Activated T-cell treated with anti-CD3 and anti-CD28 coated beads, Interleukin-2, amount 50 U/mL, for 48 hours (primary cell): ENCODE measurements at places on chromosomes 12 and 14.

GRCh38 chr12:67358781-67359338 lies 89.7 kb downstream of the CAND1 start:
- DNase-seq: no peak

GRCh38 chr14:93132472-93133065 lies 16.8 kb upstream of the ITPK1 start:
- DNase-seq: peak; percentile 27

DNA sequence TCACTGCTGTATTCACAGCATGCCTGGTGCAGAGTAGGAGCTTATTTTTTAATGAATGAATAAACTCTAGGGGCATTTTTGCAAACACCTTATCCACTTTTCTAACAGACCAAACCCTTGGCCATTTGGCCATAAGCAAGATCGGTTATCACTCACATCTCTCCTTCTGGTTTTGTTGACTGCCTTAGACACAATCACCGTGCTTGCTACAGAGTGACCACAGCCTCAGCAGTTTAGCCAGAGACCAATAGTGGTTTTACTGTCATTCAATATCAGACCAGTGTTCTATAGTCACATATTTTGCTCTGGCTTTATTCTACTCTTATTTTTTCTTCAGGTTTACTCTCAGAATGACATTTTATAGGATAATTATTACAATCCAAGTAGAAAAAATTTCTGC lies 2.2 kb downstream of the KLRB1 start:
- no peak for DNase-seq

DNA sequence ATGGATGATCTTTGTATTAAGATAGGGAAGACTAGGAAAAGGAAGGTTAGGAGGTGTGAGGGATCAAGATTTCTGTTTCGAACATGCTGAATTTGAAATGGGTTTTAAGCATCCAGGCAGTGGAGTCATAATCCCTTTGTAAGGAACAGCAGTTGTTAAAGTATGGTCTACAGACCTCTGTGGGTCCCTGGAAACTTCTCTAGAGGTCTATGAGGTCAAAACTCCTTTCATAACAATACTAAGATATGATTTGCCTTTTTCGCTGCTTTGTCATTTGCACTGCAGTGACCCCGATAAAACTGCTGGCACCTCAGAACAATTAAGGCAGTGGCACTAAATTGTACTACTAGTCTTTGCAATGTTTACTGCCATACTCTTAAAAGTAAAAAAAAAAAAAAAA lies 1.5 kb downstream of the RAD51AP1 start:
- no peak for DNase-seq

DNA sequence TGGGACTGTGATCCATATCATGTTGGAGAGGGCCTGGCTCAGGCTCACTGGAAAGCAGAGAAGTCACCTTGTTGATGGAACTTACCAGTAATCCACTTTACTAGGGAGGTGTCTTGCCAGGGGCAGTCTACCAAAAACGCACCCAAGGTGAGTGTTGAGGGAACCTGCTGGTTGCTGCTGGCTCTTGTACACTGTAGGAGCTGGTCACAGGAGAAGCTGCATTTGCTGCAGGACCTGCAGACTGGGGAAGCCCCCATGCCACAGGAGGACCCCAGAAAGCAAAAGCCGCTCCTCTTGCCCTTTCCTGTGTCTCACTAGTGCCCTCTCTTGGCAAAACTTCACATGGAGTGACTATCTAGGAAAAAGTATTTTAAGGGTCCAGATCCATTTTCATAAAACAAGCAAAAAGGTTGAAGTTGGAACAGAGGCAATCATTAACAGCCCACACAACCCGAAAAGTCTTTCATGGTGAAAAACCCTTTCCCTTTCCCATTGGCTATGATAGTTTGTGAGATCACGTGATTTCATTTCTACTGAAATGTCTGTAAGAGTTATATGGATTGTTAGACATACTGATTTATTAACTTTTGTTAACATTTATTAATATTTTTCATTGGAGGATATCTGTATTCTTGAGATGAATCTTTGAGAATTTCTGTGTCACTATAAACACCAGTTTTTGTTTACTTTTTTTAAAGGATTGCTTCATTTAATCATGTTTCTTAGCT lies 59.2 kb downstream of the RASSF8 start:
- DNase-seq: peak; percentile 18

- no peak for DNase-seq
Observed at GRCh38 chr14:99749142-99749541, 44.1 kb upstream of the EML1 start.

DNA sequence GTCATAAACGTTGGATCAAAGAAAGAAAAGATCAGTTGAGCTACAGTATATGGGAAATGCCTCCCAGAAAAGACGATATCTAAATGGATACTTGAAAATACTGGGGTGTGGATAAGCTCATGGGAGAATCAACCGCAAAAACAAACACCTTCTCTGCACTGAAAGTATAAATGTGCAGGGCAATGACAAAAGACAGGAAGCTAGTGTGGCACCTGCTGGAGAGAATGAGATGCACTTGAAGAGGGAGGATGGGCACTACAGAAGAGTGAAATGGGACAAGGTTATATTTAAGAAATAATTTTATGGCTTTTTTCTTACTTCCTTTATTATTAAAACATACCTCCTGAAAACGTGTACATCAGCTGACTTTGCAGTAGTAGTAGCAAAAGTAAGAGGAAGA lies 153.7 kb downstream of the PRKD1 start:
- no peak for DNase-seq

DNA sequence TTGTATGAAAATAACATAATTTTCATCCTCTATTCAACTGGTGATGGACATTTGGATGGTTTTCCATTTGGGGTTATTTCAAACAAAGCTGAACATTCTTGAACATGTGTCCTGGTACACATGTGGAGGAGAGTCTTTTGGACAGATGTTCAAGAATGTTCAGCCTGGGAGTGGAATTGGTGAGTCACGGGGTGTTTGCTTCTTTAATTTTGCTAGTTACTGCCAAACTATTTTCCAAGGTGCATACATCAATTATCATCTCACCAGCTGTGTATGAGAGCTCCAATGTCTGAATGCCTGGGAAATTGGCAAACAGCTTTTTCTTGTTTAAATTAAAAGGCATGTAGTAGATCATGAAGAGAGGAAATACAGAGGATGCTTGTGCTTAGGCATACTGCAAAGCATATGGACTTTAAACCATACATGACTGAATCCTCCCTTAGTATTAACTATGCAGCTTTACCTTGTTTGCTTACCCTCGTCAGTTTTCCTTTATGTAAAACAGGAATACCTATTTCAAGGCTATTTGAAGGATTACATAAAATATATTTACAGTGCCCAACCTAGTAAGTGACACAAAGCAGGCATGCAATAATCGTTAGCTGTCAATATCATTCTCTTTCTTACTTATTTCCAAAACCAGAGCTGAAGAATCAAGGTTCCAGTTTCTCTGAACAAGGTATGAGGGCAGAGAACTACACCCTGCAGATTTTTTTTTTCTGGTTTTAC lies 152.1 kb downstream of the ITPR2 start:
- DNase-seq: no peak

DNA sequence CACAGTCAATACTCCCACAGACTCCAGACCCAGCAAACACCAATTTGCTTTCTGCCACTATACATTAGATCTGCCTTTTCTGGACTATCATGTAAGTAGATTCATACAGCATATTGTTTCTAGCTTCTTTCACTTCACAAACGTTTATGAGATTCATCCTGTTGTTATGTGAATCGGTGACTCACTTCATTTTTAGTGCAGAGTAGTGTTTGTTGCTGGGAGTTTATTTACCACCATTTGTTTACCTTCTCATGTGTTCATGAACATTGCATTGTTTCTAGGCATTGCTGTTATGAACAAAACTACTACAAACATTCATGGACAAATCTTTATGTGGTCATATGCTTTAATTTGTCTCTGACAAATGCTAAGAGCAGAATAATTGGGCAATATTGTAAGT lies 807.8 kb upstream of the TMEM132C start:
- DNase-seq: no peak

DNA sequence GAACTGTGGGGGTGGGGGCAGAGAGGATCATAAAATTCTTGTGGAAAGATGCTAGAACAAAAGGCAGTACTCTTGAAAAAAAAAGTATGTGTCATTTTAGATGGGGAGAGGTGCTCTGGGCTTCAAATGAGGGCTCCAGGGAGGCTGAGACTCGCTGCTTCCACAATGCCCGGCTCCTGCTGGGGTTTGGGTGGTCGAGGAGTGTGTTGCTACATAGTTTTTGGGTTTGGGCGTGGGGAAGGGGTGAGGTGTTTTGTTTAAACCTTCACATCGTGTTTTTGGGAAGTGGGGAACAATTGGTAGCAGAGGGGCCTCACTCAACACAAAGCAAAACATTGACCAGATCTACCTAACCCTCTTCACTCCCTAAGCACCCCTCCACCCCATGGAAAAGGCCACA lies 8.1 kb downstream of the ISCA2 start:
- no peak for DNase-seq

DNA sequence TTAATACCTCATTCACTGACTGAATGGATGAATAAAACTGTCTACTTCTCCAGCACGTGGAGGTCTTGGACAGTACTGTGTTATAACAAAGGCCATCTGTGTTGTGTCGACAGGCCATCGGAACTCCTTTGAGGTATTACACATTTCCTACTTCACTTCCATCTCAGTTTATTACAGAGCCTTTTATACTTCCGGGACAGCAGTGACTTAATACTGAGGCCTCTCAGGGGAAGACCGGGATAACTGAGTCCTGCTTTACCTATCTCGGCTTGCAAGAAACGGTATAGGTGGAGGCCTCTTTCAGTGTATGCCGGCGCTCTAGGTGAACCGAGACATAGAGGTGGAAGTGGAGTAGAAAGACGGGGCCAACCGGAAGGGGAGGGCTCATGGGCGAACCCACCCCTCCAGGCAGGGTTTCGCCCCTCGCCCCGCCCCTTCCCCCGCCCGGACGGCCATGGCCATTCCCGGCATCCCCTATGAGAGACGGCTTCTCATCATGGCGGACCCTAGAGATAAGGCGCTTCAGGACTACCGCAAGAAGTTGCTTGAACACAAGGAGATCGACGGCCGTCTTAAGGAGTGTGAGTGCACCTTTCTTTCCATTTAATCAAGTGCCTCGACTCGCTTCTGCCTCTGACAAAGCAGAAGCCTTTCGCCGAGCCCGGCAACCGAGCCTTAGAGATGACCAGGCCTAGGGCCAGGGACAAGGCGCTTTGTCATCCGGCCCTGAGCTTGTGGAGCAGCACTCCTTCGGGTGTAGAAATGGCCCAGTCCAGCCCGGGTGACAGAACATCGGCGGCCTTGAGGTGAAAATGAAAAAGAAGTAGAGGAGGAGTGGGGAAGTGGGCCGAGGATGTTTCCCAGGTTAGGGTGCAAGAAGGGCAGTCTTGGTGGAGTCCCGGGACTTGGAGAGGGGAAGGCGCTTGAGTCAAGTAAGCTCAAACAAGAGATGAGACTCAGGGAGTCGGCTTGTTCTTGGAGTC lies at the start of gene PSMC6:
TSS of gene PSMC6 (plus strand) at position 477 of the 983 bp plus-strand sequence. CDS start at position 497, 20 bp downstream.
- peak; percentile 96 for DNase-seq

- no peak for DNase-seq
Observed at GRCh38 chr14:54116972-54117371, 160.3 kb upstream of the BMP4 start.

DNA sequence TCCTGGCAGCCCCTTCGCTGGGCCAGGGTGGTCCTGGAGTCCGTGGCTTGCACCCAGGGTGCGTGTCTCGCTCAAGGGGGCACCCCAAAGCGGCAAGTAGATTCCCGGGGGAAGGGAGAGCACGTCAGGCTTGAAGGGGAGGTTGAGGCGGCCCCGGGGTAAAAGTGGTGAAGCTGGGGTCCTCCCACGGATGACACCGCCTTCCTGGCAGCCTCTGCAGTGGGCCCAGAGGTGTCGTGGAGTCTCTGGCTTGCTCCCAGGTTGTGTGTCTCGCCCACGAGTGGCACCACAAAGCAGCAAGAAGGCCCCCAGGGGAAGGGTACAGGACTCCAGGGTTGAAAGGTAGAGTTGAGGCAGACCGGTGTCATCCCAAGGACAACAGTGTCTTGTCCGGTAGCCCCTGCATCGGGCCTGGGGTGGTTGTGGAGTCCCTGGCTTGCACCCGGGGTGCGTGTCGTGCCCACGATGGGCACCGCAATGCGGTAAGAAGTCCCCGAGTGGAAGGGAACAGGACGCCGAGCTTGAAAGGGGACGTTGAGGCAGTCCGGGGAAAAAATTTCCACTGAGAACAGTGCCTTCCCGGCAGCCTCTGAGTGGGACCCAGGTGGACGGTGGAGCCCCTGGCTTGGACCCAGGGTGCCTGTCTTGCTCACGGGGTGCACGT lies 158.0 kb upstream of the ALG10B start:
- no peak for DNase-seq

DNA sequence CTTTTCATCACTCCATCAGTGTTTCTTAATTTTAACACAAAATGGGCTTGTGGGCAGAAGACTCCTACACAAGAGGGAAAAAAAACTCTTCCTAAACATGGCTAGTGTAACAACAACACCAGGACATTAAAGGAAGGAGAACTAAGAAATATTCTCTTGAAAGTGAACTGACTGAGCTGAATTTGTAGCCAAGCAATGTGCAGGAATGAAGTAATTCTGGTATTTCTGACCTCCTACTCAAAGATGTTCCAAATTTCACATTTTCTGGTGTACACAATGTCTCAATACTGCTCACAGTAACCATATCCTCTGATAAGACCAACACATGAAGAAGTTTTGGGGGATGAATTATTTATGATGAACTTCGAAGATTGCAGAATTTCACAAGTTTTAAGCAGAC lies 357.3 kb downstream of the DUSP6 start:
- DNase-seq: no peak

GRCh38 chr14:74863274-74863673 lies 12.7 kb downstream of the PROX2 start:
- DNase-seq: no peak

DNA sequence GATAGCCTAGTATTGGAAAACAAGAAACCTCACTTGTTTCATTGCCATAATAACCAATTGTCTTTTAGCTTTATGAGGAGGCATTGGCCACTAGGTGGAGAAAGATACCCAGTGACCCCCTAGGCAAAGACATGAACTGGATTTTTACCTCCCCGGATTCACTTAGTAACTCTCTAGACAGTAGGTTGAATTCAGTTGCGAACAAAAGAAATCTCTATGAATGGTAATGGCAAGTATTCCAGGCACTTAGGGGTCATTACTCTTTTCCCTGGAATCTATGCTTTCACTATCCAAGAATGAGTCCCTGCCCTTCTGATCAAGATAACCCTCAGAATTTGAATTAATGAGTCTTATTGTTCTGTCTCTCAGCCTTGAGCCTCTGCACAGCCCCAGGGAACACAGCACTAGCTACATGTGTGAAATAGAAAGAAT lies 29.5 kb upstream of the RHOJ start:
- DNase-seq: no peak

DNA sequence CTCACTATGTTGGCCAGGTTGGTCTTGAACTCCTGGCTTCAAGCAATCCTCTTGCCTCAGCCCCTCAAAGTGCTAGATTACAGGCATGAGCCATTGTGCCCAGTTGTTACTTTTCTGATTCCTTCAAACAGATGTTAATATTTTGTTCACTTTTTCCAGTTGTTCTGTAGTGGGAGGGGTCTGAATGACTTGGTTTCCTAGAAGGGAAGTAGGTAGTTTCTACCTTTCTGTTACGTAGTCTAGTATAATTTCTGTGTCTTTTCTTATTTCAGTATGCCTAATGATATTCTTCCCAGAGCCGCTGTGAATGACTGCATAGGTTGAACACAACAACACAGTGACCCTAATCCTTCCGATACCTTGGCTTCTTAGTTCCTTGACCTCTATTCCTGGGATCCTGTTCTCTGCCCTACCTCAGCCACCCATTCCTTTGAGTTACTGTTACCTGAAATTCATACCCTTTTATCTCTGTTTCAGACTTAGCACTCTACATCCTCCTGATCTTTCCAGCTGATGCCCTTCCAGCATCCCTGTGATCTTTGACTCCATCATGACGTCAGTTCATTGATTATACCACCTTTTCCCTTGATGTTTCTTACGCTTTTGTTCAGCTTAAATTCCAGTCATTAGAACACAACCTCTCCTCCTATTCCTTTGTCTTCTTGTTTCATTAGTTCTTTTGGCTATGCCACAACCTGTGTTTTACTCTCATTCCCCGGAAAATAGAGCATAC lies 33.3 kb downstream of the RCOR1 start:
- DNase-seq: no peak
